Nephron progenitor cell (in vitro differentiated cells): ENCODE measurements at places on chromosomes 3 and 15.

- DNase-seq: no peak
These were observed 57.5 kb downstream of the LPP start for GRCh38 chr3:188211476-188211875.

- DNase-seq: peak; percentile 77
These were observed at the start of gene ACTC1 for GRCh38 chr15:34795267-34796081. TSS of gene ACTC1 (minus strand) at chr15:34795549. CDS start at chr15:34794808, 741 bp downstream.

DNA sequence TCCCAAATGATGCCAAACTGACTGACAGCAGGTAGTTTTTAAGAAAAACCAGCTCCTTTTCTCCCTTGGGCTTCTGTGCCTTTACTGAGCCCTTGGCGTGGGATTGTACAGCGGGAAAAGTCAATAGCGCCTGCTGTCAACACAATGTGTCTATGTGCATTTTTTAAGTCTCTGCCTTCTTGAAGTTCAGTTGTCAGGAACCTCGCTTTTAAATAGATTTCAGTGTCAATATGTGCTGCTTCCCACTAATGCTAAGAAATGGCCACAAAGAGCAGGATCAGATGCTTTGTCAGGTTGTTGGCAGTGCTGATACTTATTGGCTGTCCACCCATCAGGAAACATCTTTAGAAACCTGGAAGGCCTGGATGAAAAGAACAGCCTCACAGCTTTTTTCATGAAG, 424.4 kb downstream of the C3orf38 start:
- DNase-seq: no peak

DNA sequence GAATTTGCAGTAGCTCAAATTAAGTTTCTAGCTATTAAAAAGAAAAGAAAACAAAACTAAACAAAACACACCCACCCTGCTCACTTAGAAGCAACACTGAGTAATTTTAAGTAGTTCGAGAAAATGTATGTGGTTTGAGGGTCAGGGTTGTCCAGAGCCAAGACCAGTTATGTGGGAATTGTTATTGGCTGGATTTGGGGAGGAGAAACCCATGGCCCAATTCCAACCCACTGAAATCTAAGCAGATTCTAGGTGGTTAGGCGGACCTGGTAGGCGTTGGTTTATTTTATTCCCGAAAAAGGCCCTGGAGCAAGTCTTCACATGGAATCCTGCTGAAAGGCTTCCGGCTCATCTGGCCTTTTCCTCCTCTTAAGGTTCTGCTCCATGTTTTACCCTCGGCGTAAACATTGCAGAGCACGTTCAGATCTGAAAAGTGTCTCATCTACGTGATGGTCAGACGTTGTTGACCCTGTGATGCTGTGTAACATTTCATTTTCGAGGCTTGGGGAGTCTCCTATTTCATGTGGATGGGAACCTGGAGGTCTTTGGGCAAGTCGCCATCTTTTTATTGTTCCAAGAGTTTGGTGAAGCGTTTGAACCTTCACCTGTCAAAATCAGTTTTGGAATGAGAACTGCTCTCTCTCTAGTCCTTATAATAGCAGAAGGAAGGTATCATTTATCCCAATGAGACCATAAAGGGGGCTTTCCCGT, 64.0 kb downstream of the FLNB start:
- DNase-seq: no peak

DNA sequence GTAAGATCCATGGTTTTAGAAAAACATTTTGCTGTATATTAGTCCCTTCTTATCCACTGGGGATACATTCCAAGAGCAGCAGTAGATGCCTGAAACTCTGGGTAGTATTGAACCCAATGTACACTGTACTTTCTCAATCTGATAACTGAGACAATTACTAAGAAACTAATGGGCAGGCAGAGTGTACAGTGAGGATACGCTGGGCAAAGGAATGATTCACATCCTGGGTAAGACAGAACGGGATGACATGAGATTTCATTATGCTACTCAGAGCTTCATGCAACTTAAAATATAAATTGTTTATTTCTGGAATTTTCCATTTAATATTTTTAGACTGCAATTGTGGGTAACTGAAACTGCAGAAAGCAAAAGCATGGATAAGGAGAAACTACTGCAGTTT, 46.2 kb upstream of the TEX55 start:
- no peak for DNase-seq

GRCh38 chr15:52146776-52147175, 34.2 kb upstream of the BCL2L10 start:
- no peak for DNase-seq

- DNase-seq: no peak
These were observed 423.7 kb upstream of the SEMA6D start for GRCh38 chr15:47293466-47294162.

GRCh38 chr3:164687211-164687610, 391.1 kb downstream of the SI start:
- DNase-seq: no peak

DNA sequence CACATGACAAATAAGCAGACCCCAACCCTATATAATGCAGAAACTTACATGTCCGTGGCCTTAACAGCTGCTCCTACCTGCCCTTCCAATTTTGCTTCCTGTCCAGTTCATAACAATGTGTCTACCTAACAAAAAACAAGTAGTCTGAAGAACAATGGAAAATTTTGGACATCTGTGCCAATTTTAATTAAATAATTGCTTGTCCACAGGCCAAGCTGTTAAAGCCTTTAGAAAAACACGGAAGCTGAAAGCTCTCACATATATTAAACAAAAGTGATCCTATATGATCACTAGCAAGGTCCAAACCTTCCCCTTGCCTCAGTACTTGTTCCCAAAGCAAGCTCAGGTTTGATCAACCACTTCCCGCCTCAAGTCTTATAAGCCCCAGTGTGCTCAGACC, 37.1 kb downstream of the MAGI1 start:
- no peak for DNase-seq

- DNase-seq: no peak
These were observed 2.0 kb downstream of the NDUFB5 start for GRCh38 chr3:179606534-179607085.
